Dermis lymphatic vessel endothelial cell (primary cell): ENCODE measurements at places on chromosomes 5 and 9. TPM values are rescaled to one million over a fixed set of nuclear protein-coding genes. Genes with fewer than 3 reads are reported as not detected.

Gene CDC23
- total RNA-seq = 29.9 and 31.0 TPM in 2 replicates

Gene ECSCR
- total RNA-seq = 372 and 475 TPM in 2 replicates

Gene MVB12B
- 7.9 and 18.1 TPM in 2 replicates for total RNA-seq

Gene ESM1
- total RNA-seq = 125 and 485 TPM in 2 replicates

Gene DIPK1B
- 53.4 and 56.1 TPM in 2 replicates for total RNA-seq

Gene ARID3C
- under 0.01 and 0.09 TPM in 2 replicates for total RNA-seq

Gene RALGDS
- total RNA-seq = 31.1 and 46.1 TPM in 2 replicates

Gene OMD
- total RNA-seq = not detected in 2 replicates

Gene DAB2
- 118 and 129 TPM in 2 replicates for total RNA-seq

Gene DIAPH1
- total RNA-seq = 33.9 and 38.7 TPM in 2 replicates

Gene RABGAP1
- 53.7 and 64.0 TPM in 2 replicates for total RNA-seq

Gene TLX3
- total RNA-seq = not detected in 2 replicates

Gene SNCB
- 0.43 TPM in 2 replicates for total RNA-seq

Gene PGM5
- total RNA-seq = 87.0 and 134 TPM in 2 replicates

Gene NPR3
- total RNA-seq = 0.26 and 1.5 TPM in 2 replicates
